Adipose tissue (tissue), 3 donors: ENCODE measurements at places on chromosomes 5 and 9. TPM values are rescaled to one million over a fixed set of nuclear protein-coding genes. Genes with fewer than 3 reads are reported as not detected.

SMIM3 gene
- polyA plus RNA-seq, result 31.7 TPM

GGTA1 gene
- polyA plus RNA-seq, result 0.62 TPM

PCDHB14 gene
- polyA plus RNA-seq, result 2.5 TPM

KIF4B gene
- polyA plus RNA-seq, result not detected

P4HA2 gene
- polyA plus RNA-seq, result 18.4 TPM

PRR16 gene
- polyA plus RNA-seq, result 0.74 TPM

HMMR gene
- polyA plus RNA-seq, result not detected

ADRB2 gene
- 2.4 TPM for polyA plus RNA-seq
